ENCODE measurements at places on chromosomes 13 and 19. TPM values are rescaled to one million over a fixed set of nuclear protein-coding genes. Genes with fewer than 3 reads are reported as not detected.

Gene FLT3LG
- total RNA-seq, result 1.7 TPM

Gene SYDE1
- total RNA-seq, result 19.1 TPM

Gene ZNF415
- 12.8 TPM for total RNA-seq

Gene EBI3
- total RNA-seq, result 0.27 TPM

Gene LGI4
- total RNA-seq, result 5.5 TPM

Gene IGFL3
- not detected for total RNA-seq

Gene CPB2
- not detected for total RNA-seq

Gene NTF4
- not detected for total RNA-seq

Gene CCDC70
- total RNA-seq, result not detected

Gene ATP8B3
- 0.72 TPM for total RNA-seq

Gene SULT2A1
- not detected for total RNA-seq

Gene OVOL3
- not detected for total RNA-seq

Gene PHF11
- total RNA-seq, result 13.7 TPM

Gene RASIP1
- 10.7 TPM for total RNA-seq

Gene SRRM5
- 0.15 TPM for total RNA-seq

Gene NLRP5
- not detected for total RNA-seq

Gene S1PR4
- total RNA-seq, result 5.5 TPM

Gene WDFY2
- 6.5 TPM for total RNA-seq

Gene TRPC4
- 0.85 TPM for total RNA-seq

Gene NALCN
- 11.4 TPM for total RNA-seq

Gene MTIF3
- 101 TPM for total RNA-seq

Gene FFAR1
- total RNA-seq, result not detected

Gene USHBP1
- 7.7 TPM for total RNA-seq

Gene CGB1
- total RNA-seq, result not detected

Gene DENND1C
- total RNA-seq, result 2.9 TPM

Gene DGKH
- total RNA-seq, result 8.8 TPM

Gene KLF2
- 48.5 TPM for total RNA-seq

Gene FOXA3
- total RNA-seq, result not detected

Gene ZNF135
- total RNA-seq, result 2.1 TPM

Gene N4BP2L1
- 2.1 TPM for total RNA-seq

Gene RAB4B
- 31.3 TPM for total RNA-seq

Gene FBXO27
- 14.4 TPM for total RNA-seq

Gene OR10H1
- not detected for total RNA-seq

Gene MAG
- total RNA-seq, result not detected

Gene SPACA4
- not detected for total RNA-seq

Gene DMKN
- total RNA-seq, result 13.0 TPM

Gene GPALPP1
- total RNA-seq, result 15.5 TPM

Gene ONECUT3
- total RNA-seq, result not detected

Gene PSG7
- total RNA-seq, result not detected

Gene FAM83E
- total RNA-seq, result not detected

Gene RFPL4AL1
- total RNA-seq, result not detected

Gene ARHGEF18
- 14.9 TPM for total RNA-seq

Measured in heart left ventricle (tissue), 16 donors.